Daoy (cell line): ENCODE measurements at places on chromosomes 6 and 20. TPM values are rescaled to one million over a fixed set of nuclear protein-coding genes. Genes with fewer than 3 reads are reported as not detected.

GRCh38 chr20:21498635-21499034 lies 15.2 kb downstream of the NKX2-2 start:
- DNase-seq: peak; percentile 48

DNA sequence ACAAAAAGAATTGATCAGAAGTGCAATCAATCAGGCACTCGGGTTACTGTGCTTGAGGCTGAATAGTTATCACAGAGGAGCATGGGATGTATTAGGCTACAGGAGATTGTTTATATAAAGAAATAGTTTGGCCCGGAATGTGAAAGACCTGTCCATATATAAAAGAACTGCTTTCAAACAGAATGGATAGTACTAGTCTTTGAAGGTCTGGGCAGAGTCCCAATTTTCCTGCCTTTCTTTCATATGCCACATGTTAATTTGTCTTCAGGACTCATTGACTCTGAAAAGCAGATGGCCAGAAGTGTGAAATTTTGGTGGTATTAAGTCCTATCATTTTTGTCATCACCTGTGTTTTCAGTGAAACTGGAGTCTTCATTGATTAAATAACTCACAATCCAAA lies 314.5 kb downstream of the EYA4 start:
- DNase-seq: no peak

DNA sequence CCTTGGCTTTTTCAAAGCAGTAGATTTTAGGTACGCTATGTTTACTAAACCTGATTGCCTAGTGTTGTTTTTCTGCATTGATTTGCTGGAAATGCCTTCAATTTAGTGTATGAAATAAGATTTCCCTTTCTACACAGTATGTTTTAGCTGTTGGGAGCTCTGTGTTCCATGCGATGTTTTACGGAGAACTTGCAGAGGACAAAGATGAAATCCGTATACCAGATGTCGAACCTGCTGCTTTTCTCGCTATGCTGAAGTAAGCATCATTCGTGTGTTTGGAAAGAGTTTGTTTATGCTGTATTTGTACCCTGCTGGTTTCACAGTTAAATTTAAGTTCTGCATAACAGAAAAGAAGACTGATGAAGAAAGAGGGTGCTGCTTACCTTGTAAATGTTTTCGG lies 1.9 kb downstream of the BTBD3 start:
- DNase-seq: no peak

The HLA-DRA gene
- 0.46 and 2.2 TPM in 2 replicates for total RNA-seq

The PTCRA gene
- total RNA-seq: not detected in 2 replicates

The SLC25A27 gene
- total RNA-seq: 2.8 and 7.5 TPM in 2 replicates
